ENCODE measurements at places on chromosomes 13 and 19. TPM values are rescaled to one million over a fixed set of nuclear protein-coding genes. Genes with fewer than 3 reads are reported as not detected.

ZNF221 gene
- total RNA-seq, result 13.1 TPM

ZSCAN5B gene
- 0.24 TPM for total RNA-seq

PLPPR2 gene
- total RNA-seq, result 26.5 TPM

STOML3 gene
- total RNA-seq, result not detected

FXYD3 gene
- not detected for total RNA-seq

PROSER1 gene
- 5.3 TPM for total RNA-seq

IRGC gene
- total RNA-seq, result not detected

RB1 gene
- total RNA-seq, result 32.5 TPM

TNFSF11 gene
- 0.16 TPM for total RNA-seq

All from hair follicle dermal papilla cell (primary cell).